ENCODE measurements at places on chromosomes 4 and X.

DNA sequence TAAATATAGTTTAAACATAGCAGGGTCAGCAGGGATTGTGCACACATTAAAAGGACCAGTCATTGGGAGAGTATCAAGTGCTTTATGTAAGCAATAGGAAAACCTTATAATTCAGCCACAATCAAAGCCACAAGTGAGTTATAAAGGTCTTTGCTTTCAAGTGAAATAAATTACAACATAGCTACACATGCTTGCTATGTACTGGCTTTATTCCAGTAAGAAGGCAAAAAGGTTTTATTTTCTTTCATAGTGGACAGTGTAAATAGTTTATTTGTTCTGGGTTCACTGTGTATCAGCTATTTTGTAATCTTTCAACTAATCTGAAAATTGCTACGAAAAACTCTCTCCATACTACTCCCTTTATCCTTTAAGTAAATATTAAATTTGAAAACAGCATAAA is 691.4 kb downstream of the PCDH7 start:
- no peak for DNase-seq

- DNase-seq, result no peak
These were observed 38.6 kb upstream of the EDA2R start for GRCh38 chrX:66677430-66677829.

DNA sequence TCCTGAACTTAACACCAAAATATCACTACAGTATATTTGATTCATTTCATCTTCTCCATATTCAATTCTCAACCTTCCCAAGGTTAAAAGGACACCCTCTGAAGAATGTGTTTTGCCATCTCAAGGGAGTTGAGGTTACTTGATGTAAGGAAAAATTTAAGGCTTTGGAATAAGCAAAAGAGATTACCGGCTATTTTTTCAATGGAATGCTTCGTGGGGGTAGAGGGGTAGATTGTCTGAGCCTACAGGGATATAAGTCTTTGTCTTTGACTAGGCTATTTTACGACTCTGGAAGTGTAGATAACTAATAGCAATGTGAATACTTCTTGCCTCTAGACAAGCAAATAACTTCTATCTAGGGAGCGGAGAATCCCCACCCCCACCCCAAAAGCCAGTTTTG is 78.2 kb downstream of the BCOR start:
- no peak for DNase-seq

- DNase-seq, result no peak
These were observed 28.9 kb upstream of the TLL1 start for GRCh38 chr4:165844161-165844560.

- DNase-seq, result no peak
These were observed 8.0 kb upstream of the ODAPH start for GRCh38 chr4:75547647-75548387.

DNA sequence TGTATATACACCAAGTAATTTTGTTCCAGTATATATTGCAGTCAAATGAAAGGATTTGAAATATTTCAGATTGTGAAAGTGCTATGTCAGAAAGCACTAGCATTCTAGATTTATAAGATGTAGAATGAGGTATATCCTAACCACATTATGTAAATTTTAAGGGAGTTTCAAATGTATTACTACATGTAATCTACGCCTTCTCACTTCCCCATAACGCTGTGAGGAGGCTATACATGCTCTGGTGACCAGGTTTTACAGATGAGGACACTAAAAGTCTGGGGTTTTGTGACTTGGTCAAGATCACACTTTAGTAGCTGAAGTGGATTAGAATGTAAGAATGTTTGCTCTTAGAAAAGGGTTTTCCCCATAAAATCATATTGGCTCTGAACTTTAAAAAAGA is 8.1 kb downstream of the ENPEP start:
- no peak for DNase-seq

DNA sequence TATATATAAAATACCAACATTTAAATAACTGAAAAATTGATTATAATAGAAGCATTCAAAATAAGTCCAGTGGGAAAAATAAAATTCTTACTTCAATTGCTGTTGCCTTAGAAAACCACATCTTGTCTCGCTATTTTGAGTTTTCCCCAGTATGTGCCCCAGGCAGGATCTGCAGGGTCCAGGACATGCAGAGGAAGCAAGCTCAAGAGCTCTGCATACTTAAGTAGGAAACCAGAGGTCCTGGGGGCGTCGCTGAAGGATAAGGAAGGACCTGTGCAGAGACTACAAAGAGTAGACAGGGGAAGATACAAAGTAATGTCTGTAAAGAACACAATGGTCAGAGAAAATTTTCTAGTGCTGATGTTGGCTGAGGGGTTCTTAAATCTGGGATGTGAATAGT is 310.5 kb upstream of the EMCN start:
- no peak for DNase-seq

DNA sequence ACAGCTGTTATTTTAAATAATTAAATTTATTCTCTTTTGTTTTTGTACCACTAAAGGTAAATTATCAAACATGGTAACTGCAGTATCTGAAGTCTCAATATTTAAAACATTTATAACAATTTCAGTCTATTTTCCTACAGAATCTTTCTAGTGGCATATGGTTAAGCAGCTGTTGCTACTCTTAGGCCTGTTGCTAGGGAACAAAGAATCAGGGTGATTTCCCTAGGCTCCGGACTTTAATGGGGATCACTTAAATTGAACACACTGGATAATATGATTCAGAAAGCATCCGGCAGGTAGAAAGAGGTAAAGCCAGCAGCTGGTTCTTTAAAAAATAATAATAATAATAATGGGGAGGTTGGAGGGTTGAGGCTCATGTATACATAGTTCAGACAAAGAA is 17.6 kb downstream of the FBXO8 start:
- DNase-seq, result no peak

DNA sequence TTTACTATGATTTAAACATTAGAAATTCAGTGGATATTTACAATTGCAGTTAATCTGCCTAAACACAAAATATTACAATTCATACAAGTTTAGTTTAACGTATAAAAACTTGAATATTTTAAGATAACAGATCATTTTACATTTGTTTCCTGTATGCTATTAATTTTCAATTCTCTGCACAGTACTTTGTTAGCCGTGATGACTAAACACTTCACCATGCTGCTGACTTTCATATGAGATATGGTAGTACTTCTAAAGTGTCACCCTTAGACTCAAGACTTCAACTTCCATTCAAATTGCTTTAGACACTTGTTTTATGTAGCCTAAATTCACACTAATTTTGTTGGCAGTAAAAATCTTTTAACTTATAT is 1646.4 kb upstream of the ADGRL3 start:
- no peak for DNase-seq

DNA sequence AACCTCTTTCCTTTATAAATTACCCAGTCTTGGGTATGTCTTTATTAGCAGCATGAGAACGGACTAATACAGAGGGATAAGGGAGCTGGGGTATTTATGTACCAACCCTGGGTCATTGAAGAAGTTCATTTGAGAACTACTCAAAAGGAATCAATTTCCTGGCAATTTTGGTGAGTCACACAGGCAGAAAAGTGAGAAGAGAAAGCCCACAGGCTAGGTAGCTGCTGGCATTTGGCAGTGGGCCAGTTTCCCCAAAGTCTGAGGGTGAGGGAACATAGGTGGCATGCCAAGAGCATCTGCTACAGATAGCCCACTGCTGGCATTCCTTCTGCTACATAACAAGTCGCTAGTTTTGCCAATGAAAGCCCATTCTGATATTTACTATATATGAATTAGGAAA is 411.2 kb downstream of the MID1IP1 start:
- no peak for DNase-seq

GRCh38 chr4:128854433-128854832 is 44.9 kb downstream of the JADE1 start:
- no peak for DNase-seq

DNA sequence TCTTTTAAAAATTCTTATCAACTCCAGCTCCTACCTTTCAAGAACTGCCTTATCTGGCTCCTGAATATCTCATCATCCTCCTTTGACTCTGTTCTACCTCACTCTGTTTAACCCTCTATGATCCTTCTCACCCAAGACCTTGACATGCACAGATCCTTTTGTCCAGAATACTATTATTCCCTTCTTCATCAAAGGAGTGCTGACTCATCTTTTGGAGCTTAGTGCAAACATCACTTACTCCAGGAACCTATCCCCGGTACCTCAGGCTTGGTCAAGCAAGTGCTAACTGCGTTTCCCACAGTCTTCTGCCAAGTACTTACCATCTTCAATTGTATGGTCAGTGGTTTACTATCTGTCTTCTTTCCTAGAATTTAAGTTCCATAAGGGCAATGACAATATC is 96.0 kb downstream of the PAPSS1 start:
- DNase-seq, result no peak

DNA sequence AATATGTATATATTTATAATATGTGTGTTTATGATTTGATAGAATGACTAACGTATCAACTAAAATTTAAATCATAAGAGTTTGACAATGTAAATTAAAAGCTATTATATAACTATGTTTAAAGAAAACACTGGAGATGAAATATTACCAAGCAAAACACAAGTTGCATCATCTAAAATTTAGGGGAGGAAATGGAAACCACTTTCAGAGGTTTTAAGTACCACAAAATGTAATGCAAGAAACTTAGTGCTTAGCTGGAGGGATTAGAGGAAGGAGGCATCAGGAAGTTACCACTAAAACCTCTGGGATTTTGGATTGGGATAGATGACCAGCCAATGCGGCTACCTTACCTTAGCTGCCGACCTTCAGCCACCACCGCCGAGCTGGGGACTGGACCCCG is 1192.1 kb upstream of the PRKX start:
- no peak for DNase-seq

- no peak for DNase-seq
These were observed 1.6 kb downstream of the SLC35A2 start for GRCh38 chrX:48909703-48910294.

GRCh38 chr4:175905925-175906324 is 93.9 kb upstream of the GPM6A start:
- DNase-seq, result no peak

- DNase-seq, result no peak
These were observed 96.5 kb downstream of the ASB9 start for GRCh38 chrX:15173411-15173810.

DNA sequence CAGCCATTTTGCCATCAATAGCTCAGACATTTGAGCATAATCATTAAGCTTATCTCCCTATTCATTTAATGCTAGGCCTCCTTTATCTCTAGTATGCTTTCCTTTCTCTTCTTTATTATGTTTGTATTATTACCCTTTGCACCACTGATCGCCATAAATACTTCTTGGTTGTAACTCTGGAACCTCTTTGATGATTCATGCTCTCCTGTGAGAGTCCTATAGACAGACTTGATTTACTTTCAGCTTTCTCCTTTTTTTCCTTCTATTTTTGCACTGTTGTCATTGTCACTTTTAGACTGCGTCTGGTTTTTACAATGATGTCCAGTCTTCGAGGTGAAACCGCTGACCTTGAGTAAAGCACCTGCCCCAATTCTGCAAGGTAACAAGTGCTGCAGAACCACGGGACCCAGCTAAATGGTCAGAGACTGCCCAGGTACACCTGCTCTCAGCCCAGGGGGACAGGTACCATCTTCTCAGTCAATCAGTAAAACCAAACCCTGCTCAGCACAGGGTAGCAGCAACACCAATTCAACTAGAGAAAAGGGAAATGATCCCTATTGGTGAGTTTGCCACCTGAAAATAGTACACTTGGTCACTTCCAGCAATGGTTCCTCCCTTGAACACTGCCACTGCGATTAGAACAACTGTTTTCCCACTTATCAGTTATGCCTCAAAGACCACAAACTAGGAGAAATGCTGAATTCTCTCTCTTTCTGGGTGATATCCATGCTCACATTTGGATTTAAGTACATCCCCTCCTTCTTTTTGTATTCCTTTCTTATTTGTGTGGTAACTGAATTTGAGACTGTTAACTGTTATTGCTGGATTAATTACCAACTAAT is 125.1 kb downstream of the MAML3 start:
- no peak for DNase-seq

- DNase-seq, result peak; percentile 26
These were observed at the start of gene FGF13 for GRCh38 chrX:138711399-138712347. FGF13 (minus strand) TSS chrX:138711717; CDS start chrX:138711003, 714 bp downstream.

DNA sequence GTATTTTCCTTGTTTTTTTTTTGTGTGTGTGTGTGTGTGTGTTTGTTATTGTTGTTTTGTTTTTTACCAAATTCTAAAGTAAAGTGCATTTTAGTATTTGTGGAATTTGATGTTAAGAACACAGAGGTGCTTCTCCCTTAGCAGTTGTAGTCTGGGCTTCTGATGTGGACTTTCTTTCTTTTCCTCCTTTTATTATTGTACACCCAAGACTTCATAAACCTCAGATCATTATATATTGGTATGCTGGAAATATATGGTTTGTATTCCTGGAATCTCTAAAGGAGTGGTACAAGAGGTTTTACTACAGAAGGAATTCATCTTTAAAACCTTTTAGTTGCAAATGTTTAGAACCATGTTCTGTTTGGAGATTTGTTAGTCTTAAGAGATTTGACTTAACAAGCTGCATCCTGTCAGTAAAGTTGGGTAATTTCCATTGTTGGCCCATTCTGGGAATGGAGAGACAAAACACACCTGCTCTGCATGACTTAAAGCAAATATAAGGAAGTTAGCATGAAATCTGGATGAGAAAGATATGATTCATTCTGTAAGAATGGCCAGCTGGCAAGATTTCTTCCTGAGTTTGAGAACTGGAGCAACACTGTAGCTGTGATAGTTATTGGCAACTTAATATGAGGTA is 64.0 kb downstream of the SMAD1 start:
- DNase-seq, result peak; percentile 79

DNA sequence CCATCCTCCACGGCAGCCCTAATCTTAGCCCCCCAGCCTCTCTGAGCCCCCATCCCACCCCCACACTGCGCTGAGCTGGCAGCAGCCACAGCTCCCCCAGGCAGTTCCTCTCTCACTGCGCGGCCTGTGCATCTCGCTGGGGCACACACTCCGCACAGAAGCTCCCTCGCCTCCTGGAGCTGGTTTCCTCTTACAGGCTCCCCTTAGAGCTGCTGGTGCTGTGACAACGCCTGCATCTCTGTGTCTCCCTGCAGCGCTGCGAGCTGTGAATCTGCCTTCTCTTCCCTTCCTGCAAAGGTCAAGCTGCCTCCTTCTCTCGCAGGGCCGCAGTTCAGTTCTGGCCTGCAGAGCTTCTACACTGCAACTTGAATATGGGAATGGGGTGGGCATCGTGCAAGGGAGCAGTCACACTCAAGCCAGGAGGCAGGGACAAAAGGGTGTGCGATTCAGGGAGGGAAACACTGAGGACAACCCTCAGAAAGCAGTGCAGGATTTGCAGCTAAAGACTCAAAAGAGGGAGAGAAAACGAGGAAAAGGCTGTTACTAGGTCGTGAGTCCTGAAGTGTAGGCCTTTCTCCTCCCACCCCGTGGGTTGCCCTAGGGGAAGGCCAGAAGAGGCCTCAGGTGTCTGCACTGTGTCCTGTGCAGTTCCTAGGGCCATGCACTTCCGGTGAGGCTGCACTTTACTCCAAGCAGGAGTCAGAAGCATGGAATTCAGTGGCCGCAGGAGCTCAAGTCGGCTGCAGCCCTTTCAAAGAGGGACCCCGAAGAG is 87.0 kb downstream of the BCOR start:
- DNase-seq, result no peak

- no peak for DNase-seq
These were observed 19.6 kb downstream of the SPANXA2 start for GRCh38 chrX:141609111-141609510.

GRCh38 chr4:38179690-38180377 is 219.6 kb downstream of the PTTG2 start:
- peak; percentile 86 for DNase-seq

- no peak for DNase-seq
These were observed 469.0 kb downstream of the TLL1 start for GRCh38 chr4:166341992-166342391.

GRCh38 chrX:19837648-19838047 is 49.8 kb downstream of the SH3KBP1 start:
- DNase-seq, result no peak

Data from prostate gland (tissue), 2 donors.